ENCODE measurements at places on chromosomes 4 and X.

- DNase-seq: peak; percentile 12
Measured at GRCh38 chrX:138711399-138712347, at the start of gene FGF13. FGF13 (minus strand) TSS chrX:138711717; CDS start chrX:138711003, 714 bp downstream.

DNA sequence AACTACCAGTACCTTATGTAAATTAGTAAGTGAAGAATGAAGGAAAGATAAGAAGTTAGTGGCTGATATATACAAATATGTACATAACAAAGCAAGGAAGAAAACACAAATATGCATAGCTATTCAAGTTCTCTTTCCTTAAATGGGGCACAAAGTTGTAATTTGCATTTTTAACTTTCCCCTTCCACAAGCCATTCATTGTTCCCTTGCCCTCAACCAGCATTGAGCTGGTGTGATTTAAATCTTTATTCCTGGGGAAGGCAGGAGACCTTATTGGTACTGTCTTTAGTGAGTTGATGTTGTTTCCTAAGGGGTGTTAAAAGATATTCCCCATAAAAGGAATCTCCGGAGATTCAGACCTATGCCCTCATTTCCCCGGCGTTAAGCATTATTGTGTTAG is 735.3 kb downstream of the PCDH18 start:
- DNase-seq: no peak

DNA sequence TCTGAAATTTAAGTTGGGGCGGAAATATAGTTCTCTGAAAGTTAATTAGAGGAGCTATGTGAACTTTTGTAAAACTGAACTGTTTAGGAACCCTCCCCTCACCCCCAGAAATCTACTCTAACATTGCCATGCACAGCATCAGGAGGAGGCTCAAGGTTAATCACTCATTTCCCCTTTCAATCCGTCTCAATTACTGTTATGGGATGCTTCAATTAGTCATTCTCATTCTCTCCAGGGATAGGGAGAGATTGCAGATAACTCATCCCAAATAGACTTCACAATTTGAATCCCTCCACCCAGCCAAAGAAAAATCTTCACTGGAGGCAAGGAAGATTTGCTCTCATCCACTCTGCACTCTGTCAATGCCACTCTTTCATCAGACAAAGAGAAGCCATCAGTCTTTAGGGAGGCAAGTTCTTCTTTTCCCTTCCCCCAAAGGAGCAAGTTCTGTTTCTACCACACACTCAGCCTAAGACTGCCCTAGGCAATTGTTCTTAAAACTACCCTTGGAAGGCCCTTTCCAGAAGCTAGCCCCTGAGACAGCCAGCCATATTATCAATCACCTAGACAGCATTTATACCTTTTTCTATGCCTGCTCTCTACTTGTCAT is 140.4 kb downstream of the SLC10A7 start:
- no peak for DNase-seq

GRCh38 chr4:100581337-100581736 is 63.5 kb upstream of the EMCN start:
- DNase-seq: no peak

DNA sequence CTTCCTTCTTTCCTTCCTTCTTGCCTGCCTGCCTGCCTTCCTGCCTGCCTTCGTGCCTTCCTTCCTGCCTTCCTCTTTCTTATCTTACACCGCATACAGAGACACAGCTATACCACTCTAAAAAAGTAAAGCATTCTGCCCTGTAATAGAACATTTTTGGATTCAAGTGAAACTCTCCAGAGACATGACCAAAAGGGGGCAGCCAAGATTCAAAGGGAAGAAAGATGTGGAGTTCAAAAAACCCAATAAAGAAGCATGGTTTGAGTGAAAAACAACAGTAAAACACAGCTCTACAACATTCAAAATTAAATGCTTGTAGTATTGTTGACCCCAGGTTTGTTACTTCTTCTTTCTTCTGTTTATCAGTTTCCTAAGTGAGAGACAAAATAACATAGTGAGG is 914.9 kb upstream of the PCDH7 start:
- no peak for DNase-seq

DNA sequence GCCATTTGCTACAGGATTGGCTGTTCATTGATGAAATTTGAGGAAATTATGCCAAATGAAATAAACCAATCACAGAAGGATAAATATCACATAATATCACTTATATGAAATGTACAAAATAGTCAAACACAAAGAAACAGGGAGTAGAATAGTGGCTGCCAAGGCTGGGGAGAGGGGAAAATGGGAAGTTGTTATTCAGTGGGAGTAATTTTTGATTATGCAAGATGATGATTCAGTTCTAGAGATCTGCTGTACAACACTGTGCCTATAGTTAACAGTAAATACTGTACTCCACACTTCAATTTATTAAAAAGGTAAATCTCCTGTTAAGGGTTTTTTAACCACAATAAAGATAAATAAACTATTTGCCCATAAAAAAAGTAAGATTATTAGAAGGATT is 101.1 kb downstream of the TMA16 start:
- no peak for DNase-seq

- DNase-seq: no peak
Measured at GRCh38 chr4:94208918-94209317, 1.3 kb downstream of the SMARCAD1 start.

DNA sequence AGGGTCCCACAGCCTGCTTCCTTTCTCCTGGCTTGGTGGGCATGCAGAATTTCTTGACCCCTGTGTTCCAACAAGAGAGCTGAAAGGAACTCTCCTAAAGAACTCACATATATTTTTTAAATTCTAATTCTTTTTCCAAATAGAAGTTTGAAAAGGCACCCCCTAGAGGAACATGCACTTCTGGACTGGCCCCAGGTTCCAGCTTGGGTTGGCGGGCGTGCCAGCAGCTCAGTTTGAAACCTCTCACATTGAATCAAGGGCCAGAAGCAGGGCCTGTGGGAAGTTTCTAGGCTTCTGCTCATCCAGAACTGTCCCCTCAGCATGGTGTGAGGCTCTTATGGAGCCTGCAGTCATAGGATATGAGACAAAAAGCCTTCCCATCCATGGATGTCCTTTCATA is 132.6 kb downstream of the ATG4A start:
- DNase-seq: no peak

GRCh38 chr4:23041501-23041900 is 348.8 kb downstream of the GBA3 start:
- DNase-seq: no peak

DNA sequence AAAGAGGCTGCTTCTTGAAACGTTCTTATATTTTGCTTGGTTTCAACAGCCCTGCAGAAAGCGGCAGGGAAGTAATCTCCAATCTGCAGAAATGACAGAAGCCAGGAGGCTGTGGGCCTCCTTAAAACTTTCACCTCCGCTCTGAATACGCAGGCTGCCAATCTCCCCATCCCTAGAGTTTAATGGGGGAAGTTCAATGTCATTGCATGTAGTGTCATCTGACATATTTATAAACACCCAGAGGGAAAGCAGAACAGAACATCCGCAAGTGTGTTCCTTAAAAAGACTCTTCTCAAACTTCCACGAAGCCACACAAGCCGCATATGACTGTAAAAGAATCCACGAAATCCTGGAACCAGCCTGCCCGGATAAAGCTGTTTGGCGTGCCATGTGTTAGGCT is 148.8 kb upstream of the TBL1X start:
- no peak for DNase-seq

GRCh38 chr4:68592673-68593072 is 16.6 kb upstream of the UGT2B17 start:
- no peak for DNase-seq

DNA sequence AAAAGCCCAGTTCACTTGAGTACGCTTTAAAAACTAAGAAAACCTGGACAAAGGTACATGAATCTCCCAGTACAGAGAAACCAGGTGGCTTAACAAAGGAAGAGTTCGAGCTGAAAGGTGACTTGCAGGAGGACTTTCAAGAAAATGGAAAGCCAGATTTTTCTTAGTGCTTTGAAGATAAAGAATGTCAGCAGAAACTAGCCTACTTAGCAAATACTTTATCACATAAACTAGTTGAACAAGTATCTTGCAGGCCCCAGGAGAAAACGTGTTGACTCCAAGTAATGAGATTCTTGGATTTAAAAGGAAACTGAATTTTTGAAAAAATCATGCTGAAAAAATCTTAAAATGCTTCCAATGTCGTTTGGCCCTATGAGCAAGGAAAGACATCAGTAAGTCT is 26.4 kb downstream of the CDKN2AIP start:
- no peak for DNase-seq

DNA sequence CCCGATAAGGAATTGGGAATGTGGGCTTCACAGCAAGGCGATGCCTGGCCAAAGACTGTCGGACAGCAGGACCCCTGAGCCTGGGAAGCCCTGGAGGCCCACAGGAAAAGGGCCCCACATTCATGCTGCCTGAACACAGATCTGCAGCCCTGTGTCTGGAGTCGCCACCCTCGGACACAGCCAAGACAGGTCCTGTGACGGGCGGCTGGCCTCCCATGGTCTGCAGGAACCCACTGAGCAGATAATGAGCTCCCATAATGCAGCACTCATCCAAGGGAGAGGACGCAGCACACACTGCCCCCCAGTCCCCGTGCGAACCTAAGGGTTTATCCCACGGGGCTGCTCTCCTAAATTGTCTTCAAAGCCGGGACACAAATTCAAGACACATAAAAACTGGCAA is 30.6 kb downstream of the ZFYVE28 start:
- no peak for DNase-seq

DNA sequence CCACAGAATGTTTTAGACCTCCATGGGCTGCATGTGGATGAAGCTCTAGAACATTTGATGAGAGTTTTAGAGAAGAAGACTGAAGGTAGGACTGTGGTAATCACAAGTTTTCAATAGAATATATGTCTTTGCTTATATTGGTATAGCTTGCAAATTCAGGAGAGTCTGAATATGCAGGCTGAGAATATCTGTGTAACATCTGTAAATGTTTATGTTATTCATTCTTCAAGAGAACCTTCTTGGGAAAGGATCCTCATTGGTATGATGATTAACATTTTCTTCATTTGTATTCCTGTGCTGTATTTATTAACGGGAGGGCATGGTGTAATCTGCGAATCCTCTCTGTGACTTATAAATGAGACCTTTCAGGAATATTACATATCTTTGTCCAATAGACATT is 52.1 kb upstream of the RHOH start:
- DNase-seq: no peak

- no peak for DNase-seq
Measured at GRCh38 chr4:176735300-176735699, 57.4 kb downstream of the VEGFC start.

DNA sequence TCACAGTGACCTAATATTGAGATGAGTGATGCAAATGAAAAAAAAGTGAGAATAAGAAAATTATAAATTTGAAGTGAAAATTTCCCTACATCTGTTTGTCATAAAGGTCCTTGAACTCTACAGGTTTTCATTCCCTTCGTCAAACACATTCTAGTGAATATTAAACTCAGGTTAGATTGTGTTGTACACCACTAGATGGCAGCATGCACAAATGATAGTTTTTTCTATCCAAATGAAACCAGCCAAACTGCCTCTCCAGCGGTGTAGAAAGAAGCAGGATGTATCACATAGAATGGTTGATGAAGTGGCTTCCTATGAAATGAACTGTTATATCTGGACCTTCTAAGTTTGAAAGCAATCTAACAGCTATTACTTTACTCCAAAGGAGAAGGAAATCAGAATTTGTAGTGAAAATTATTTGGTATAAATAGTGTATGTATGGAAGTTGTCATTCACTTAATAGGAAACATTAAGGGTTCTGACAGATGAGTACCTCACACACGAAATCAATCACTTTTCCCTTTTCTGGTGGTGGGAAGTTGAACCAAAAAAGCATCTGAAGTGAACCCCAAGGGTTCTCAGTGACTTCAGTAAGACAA is 382.7 kb downstream of the UNC5C start:
- peak; percentile 29 for DNase-seq

- no peak for DNase-seq
Measured at GRCh38 chr4:55887594-55887993, 34.1 kb downstream of the EXOC1 start.

DNA sequence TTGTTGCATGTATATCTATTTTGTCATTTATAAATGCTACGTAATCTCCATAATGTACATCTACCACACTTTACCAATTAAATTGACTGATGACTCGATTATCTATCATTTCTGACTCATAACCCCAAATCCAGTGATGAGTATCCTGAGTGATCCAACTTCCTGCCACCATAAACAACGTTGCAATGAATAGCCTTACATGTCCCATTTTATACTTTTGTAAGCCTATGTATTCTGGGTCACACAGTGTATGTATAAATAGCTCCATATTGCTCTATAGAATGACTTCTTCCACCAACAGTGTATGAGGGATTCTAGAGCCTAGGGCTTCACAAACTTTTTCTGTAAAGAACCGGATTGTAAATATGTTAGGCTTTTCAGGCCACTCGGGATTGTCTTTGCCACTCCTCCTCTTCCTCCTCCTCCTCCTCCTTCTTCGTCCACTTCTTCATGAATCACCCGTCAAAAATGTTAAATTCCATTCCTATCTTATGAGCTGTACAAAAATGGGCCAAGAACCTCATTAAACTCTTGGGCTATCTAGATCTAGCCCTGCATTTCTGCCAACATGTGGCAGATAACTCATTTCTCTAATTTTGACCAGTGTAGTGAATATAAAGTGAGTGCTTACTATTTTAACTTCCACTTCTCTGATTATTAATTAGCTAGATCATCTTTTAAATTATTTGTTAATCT is 672.2 kb upstream of the AMOT start:
- DNase-seq: no peak

GRCh38 chr4:113820108-113820507 is 58.6 kb upstream of the CAMK2D start:
- DNase-seq: no peak

DNA sequence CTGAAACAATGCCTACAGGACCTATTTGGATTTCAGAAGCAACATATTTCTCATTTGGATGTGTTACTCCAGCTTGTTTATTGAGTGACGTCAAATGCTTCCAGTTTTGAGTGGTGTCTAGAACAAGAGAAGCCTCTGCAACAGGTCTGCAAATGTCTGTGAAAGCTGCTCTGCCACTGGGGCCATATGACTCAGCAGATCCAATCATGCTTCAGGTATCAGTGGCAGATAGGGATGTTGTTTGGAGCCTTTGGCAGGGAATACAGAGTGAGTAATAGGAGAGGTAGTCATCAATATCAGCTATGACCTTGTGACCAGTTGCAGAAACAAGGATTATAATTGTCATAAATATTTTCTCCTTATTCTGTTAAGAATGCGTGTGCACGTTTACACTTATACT is 141.1 kb upstream of the ZXDA start:
- no peak for DNase-seq

GRCh38 chr4:106315476-106315967 is 487 bp downstream of the TBCK start:
- peak; percentile 48 for DNase-seq

- peak; percentile 57 for DNase-seq
Measured at GRCh38 chr4:112523008-112523721, 7.2 kb upstream of the NEUROG2 start.

GRCh38 chrX:55715847-55716246 is 1.7 kb upstream of the RRAGB start:
- DNase-seq: peak; percentile 11

- DNase-seq: no peak
Measured at GRCh38 chr4:183447646-183448045, 3.2 kb downstream of the CDKN2AIP start.

DNA sequence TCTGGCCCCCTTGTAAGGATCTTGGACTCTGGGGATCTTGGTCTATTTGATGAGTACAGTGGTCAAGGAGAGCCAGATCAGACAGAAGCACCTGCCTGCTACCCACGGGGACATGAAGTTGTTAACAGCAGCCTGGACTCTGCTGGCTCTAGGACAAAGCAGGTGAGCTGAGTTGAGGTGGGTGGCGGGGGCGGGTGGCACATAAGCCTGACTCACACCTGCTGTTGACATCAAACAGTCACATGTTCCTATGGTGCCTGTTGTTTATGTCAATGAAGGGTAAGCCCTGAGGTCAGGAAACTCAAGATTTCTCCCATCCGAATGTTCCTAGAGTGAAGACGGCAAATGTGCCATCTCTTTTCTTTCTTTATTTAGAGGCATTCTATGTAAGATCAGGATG is 50.1 kb upstream of the CLNK start:
- DNase-seq: peak; percentile 24

Data from stimulated activated CD4-positive, alpha-beta T cell treated with anti-CD3 and anti-CD28 coated beads, Interleukin-15, amount 100 ng/mL, for 24 hours (primary cell).